ENCODE measurements at places on chromosomes 13 and 19. TPM values are rescaled to one million over a fixed set of nuclear protein-coding genes. Genes with fewer than 3 reads are reported as not detected.

GRCh38 chr13:110607675-110608224, 7.6 kb upstream of the NAXD start:
- DNase-seq = no peak

DNA sequence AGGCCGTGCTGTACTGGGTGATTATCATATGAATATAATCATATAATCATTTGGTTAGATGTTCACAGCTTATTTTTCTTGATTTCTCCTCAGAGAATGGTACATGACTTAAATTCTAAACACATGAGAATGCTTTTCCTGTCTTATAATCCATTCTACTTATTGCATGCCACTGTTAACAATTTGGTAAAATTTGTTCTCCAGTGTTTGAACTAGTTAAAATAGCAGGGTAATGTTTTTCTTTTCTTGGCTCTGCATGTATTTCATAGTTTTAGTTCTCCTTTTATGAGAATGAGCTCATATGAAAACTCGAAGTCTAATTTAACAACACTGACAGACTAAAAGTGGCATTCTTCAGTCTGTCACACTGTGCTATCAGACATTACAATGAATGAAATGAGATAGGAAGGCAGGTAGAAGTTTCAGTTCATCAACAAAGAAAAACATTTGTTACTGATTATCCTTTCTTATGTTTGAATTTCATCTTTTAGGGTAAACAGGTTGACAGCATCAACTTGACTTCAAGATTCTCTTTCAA, 10.2 kb downstream of the SPRYD7 start:
- DNase-seq = no peak

- DNase-seq = no peak
Observed at GRCh38 chr19:35357867-35358573, at the start of gene FFAR3. Gene FFAR3, plus strand, starts transcription at chr19:35358460. Its CDS starts 431 bp downstream, at chr19:35358891.

LILRB1 gene
- 138 TPM for total RNA-seq

FFAR2 gene
- total RNA-seq = 0.15 TPM

Measured in B cell (primary cell).